ENCODE measurements at places on chromosomes 16 and 17.

DNA sequence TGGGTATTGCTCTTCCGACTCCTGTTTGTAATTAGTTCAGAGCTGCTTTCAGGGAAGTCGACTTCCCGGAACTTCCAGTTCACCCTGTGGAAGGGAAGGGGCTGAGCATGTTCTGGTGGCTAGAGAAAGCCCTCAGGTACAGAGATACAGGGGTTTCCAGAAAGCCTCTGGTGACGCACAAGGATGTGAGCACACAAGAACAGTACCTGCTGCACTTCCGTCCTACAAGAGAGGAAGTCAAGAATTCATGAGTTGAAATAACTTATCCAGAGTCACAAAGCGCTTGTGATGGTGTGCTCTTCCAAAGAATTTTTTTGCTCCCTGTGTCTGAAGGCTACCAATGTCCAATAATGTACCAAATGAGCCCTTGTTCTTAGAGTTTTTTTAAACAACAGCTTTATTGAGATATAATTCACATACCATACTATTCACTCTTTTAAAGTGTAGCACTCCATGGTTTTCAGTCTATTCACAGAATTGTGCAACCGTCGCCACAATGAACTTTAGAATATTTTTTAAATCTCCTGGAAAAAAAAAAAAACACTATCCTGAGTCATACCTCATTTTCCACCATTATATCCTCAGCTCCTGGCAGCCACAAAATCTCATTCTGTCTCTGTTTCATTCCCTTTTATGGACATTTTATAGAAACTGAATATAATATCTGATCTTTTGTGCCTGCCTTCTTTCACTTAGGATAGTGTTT lies 327.6 kb downstream of the CDH13 start:
- no peak for DNase-seq

DNA sequence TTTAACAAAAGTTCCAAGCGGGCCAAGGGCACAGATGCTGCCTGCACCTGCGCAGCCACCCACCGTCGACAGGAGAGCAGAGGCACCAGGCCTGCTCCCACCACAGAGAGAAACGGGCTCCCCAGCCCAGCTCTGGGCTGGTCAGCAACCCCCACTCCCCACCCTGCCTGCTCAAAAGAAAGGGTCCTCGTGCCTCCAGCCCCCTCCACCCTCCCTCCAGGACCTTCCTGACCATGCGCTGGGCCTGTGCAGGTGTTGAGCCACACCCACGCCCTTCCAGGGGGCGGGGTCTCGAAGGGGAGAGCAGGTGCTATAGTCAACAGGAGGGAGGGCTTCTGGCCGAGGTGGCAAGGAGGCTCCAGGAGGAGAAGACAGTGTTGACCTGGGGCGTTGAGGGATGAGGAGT lies 25.3 kb downstream of the ZNF778 start:
- no peak for DNase-seq

DNA sequence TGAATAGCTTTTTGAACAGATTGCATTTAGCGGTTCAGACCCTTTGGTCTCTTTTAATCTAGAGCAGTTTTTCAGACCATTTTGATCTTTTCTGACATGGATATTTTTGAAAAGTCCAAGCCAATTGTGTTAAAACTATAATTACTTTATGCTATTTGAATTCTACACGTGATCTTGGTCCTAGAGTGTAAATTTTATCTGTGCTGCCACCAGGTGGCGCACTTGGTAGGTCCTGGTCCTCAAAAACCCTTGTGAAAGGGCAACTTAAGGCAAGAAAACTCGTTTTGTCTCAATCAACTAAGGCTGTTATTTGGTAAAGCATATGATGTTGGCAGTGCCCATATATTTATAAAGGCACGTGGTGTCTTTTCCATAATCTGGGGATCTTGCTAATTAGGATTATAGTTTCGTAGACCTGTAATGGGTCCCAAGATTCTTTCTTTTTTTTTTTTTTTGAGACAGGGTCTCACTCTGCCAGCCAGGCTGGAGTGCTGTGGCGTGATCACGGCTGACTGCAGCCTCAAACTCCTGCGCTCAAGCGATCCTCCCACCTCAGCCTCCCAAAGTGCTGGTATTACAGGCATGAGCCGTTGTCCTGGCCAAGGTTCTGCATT lies 43.9 kb upstream of the TEX2 start:
- DNase-seq = peak; percentile 62

DNA sequence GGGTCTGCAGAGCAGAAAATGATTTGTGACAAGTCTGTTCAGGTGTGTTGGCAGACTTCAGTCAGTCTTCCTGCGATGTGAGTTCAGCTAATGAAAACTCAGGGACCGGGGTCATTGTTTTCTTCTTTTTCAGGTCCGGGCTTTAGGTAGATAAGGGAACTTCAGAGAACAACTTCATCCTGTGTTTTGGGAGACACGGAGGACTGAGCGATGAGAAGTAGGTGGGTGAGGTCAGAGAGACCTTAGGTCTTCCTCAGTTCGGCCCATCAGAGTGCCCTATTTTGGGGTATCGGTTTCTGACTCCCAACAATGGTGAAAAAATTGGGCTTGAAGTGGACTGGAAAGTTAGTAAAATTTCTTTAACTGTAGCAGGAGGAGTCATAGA lies 88.9 kb upstream of the ATF7IP2 start:
- DNase-seq = no peak

DNA sequence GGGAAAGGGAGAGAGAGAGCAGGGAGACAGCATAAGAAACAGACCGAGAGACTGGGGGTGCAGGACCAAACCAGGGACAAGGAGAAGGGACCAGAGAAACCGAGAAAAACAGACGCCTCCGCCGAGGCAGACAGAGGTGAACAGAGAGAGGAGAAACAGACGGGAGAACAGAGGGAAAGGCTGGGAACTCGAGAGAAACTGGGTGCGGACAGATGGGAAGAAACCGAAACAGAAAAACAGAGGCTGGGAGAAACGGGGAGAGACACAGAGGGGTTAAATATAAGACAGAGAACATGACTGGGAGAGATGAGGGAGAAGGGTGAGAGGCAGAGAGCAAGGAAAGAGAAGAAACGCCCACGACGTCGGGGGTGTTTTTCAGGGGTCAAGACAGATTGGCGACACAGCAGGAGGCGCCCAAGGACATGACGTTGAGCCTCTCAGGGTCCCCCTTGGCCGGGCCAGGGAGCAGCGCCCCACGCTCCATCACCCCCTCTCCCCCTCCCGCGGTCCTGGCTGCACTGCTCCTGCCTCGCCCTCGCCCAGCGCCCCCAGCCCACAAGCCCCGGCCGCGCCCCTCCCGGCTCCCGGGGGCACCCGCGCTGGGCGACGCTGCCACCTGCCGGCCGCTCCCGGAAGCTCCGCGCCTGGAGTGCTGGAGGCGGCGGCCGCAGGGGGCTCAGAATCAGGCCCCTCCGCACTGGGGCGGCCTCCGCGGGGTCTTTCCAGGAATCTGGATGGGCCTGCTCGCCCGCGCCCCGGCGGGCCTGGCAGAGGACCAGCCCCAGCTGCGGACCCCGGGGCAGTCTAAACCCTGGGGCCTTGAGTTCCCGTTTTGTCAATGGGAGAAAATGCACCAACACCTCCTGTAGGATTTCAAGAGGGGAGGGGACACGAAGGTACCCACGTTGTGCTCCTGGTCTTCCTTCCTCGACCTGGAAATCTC lies 1.3 kb upstream of the TMEM92 start:
- peak; percentile 39 for DNase-seq

GRCh38 chr17:74646231-74646630 lies 22.7 kb upstream of the CD300E start:
- DNase-seq = no peak

GRCh38 chr17:50865060-50865867 lies 890 bp downstream of the TOB1 start:
- DNase-seq = peak; percentile 26

DNA sequence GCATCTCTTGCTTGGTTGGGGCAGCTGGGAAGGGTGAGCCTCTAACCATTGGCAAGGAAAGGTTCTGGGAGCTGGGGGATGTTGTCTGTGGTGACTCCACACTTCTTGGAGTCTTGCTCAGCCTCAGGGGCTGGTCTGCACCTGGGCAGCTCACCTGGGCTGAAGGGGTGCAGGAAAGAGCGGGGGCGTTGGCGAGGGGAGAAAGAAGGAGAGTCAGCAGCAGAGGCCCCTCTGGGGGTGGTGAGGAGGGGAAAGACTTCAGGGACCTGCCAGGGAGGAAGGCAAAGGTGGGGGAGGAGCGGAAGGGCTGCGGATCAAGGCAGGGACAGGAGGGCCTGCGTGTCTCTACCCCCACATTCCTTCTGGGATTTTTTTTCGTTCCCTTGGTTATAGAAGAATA lies 47.7 kb downstream of the CCDC42 start:
- DNase-seq = no peak

GRCh38 chr16:14576069-14576468 lies 54.0 kb downstream of the PARN start:
- DNase-seq = no peak

GRCh38 chr16:69270395-69270794 lies 40.8 kb upstream of the VPS4A start:
- DNase-seq = no peak

GRCh38 chr17:9434642-9435057 lies 141.0 kb downstream of the STX8 start:
- DNase-seq = no peak

DNA sequence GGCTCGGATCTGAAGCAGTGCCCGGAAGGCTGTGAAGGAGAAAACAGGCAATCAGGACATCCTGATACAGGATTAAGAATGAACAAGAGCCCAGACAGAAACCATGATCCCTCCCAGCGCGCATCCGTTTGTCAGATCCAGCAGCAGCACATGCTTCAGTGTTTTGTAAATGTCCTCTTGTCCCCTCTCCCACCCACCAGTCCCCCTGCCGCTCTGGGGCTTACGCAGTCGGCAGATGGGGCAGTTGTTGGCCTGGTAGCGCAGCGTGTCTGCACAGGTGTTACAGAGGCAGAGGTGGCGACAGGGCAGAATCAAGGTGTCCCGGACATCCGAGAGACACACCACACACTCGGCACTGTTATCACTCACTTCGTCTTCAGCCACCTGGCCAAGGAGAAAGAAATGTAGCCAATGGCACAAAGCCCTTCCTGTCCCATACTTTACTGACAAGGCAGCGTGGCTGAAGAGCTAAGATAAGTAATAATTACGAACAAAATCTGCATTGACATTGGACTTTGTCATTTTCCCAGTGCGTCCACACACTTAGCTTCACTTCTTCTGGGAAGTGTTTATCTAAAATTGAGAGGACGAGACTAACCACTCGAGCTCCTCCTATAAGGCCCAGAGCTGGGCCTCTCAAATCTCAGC lies 20.7 kb upstream of the FOXJ1 start:
- no peak for DNase-seq

DNA sequence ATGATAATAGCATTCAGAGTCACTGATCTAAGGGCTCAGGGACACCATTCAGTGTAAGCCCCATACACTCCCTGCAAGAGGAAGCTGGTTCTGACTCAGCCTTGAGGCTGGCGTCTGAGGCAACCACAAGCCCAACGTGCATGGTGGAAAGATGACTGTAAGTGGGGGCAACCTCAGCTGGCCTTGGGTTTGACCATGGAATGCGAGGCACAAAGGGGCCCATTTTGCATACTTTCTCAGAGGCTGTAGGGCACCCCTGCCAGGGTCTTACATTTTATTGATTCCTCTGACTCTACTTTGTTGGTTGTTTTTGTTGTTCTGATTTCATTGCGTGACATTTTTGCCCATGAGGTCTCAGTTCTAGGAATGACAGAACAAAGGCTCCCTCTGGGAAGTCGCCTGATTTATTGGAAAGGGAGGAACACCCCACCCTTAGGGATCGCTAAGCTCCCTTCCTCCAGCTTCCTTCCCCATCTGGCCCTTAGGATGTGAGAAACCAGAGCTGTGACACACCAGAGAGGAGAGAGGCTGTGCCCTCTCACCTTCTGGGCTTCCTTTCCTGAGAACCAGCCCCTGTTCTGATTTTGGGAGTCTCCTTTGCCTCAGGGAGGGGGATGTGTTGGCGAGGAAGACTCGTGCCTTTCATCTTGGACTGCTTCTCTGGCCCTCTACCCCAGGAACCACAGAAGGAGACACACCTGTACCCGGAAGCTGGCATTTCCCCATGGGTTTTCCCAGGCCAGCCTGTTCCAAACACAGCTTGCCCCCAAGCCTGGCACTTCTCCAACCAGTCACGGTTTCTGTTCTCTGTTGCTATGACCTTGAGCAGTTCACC lies 5.6 kb upstream of the CIITA start:
- peak; percentile 60 for DNase-seq

- peak; percentile 58 for DNase-seq
These were observed 96.1 kb upstream of the CDH5 start for GRCh38 chr16:66270333-66270927.

DNA sequence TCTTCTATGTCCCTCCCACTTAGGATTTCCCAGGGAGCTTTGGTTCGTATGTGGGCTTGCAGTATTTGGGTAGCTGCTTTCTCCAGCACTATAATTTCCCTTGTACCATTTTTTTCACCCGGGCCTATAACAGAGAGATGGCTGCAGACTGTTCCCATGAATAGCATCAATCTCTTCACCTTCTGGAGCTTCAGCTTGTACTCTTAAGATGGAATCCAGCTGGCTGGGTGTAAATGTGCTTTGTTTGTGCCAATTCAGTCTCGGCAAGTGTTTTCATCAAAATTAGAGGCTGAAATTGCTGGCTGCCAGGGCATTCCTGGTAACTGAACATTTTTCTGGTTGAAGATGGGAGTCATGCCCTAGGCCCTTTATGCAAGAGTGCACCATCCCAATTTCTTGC lies 12.2 kb upstream of the CPD start:
- DNase-seq = no peak

- DNase-seq = no peak
These were observed 12.6 kb downstream of the SAP30BP start for GRCh38 chr17:75679706-75680211.

DNA sequence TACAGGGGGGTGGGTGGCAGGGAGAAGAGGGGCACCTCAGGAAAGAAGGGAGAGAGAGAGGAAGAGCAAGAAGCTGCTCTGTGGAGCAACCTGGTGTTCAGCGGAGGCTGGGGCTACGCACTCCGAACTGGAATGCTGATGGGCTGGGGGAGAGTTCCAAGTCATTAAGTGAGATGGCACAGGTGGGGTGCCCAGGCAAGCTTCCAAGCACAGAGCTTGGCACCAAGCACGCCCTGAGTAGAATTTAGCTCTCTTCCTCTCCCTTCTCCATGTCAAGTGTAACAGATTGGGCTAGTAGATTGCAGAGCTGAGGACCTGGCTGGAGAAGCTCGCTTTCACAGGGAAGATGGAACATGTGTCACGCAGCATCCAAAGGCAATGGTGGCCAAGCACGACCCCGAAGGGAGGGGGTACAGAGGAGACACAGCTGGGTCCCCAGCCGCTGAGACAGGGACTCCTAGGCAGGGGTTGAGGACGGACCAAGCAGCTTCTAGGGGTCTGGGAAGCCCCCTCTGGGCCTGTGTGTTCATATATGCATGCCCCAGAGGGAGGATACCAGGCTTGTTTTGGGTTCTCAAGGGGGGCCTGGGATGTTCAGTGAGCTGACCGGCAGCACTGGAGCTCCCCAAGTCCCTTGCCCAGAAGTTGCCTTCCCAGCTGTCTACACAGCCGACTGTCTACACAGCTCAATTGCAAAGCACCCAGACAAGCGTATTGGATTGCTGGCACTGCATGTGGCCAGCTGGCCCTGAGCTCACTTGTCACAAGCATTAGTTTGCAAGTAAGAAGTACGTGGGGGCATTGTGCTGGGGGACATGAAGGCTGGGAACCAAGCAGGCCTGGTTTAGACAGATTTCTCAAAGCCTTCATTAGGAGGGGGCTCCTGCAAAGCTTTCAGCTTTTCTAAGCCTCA lies 247.8 kb downstream of the ENGASE start:
- DNase-seq = no peak
